Skeletal muscle cell (primary cell): ENCODE measurements at places on chromosomes 2 and 18.

DNA sequence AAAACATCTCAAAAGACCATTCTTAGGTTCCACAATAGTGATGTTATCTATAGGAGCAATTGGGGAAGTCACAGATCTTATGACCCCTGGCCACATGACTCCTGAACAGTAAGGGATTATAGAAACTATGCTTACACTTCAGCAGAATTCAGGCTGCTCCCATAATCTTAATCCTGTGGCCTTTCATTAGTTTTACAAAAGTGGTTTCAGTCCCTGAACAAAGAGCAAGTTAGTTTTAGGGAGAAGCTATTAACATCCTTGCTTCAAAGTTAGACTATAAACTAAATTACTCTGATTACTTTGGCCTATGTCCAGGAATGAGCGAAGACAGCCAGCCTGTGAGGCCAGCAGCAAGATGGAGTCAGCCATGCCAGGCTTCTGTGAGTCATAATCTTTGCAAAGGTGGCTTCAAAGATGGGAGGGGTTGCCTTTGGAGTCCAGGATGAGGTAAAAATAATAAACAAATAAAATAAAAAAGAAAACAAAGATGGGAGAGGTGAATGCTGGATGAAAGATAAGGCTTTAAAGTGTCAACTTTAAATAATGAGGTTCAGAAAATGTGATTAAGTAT is 168.7 kb upstream of the NDUFV2 start:
- no peak for DNase-seq

DNA sequence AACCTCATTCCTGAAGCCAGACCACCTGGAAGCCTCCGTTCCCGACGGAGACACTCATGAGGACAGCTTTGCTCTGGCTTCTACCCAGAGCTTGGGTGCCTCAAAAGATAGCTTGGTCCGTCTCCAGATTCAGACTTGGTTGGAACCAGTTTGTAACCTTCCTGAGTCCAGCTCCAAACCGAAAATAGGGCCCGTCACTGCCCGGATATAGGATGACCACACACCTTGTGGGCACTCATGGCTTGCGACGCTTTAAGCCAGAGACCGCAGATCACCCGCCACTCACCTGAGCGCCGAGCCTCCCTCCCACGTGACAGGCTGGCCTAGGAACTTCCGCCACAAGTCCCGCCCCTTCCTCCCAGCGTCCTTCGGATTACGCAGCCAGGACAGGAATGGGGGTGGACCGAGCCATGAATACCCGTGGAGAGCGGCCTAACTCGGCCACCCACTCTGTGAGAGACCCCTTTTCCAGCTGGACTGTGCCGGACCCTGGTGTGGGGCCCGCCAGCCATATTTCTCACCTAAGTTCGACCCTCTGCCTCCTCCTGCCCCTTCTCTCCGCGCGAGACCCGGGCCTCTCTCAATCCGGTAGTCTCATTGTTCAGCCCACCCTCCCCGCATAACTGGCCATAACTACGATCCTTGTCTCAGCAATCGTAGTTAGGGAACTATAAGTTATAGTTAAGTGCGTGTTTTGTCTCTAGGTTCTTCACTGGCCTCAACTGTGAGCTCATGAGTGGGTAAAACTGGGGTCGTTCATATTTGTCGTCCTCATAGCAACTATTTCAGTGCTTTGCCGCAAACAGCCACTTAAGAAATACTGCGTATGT is at the start of gene MPV17:
TSS of gene MPV17 (minus strand) at position 332 of the 830 bp plus-strand sequence. CDS start 580 bp downstream, outside the sequence.
- peak; percentile 82 for DNase-seq

DNA sequence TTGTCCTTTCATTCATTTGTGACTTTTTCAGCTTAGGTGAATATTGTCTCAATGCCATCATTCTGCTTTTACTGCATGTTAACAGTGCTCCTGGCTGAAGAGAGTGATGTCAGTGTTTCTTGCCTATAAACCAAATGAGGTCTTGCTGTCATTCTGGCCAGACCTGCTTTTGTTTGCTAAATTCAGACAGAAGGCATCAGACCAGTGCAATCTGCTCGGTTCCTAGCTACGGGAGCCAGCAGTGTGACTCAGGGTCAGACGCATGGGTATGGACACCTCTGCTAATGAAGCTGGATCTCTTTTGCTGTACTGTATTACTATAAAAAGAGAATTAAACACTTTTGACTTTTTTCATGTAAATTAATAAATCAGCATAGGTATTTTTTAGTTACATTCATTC is 178.9 kb downstream of the TMEM182 start:
- no peak for DNase-seq

GRCh38 chr2:239143858-239144712 is 256.7 kb downstream of the HDAC4 start:
- DNase-seq, result peak; percentile 23

DNA sequence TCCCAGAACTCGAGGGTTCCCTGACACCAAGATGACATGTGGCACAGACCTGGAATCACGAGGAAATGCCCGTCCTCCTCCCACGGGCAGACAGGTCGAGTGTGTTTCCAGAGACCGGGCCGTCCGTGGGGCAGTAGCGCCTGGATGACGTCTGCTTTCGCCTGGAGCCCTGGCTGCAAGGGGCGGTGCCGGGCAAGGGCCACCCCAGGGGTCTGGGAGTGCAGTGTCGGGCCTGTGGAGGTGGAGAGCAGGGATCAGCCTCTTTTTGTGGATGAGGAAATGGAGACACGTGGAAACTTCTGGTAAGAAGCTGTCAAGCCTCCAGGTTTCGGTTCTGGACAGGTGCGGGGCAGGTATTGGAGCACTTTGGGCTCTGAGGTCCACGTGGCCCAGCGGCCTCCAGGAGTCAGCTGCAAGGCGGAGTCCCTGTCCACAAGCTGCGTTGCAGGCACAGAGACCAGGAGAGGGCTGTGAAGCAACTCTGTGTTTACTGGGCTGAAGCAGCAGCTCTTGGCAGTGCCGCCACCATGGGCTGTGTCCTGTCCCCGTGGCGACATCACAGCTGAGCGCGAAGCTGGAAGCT is 25.6 kb downstream of the NFATC1 start:
- no peak for DNase-seq
